Right cardiac atrium (tissue), 5 donors: ENCODE measurements at places on chromosomes 16 and 17. TPM values are rescaled to one million over a fixed set of nuclear protein-coding genes. Genes with fewer than 3 reads are reported as not detected.

Gene KIF1C
- total RNA-seq, result 595 TPM

Gene FOXC2
- 3.7 TPM for total RNA-seq

Gene CAMKK1
- 4.2 TPM for total RNA-seq

Gene PPL
- total RNA-seq, result 11.6 TPM

Gene CES3
- total RNA-seq, result 0.88 TPM

Gene CTRL
- total RNA-seq, result 0.37 TPM

Gene ADAMTS18
- total RNA-seq, result not detected

Gene ITGAD
- not detected for total RNA-seq

Gene RGS9
- total RNA-seq, result 4.8 TPM

Gene CDH11
- 26.8 TPM for total RNA-seq

Gene NLRC5
- 9.9 TPM for total RNA-seq

Gene NPIPA8
- total RNA-seq, result 0.53 TPM

Gene LGALS9B
- total RNA-seq, result not detected

Gene CD79B
- 1.1 TPM for total RNA-seq

Gene ATP2A1
- 0.75 TPM for total RNA-seq

Gene ZSCAN10
- total RNA-seq, result not detected

Gene ITGAL
- total RNA-seq, result 0.82 TPM

Gene HYDIN
- total RNA-seq, result 1.5 TPM

Gene DDX52
- 15.9 TPM for total RNA-seq

Gene KIF19
- 0.38 TPM for total RNA-seq

Gene GJD3
- 0.91 TPM for total RNA-seq

Gene LCAT
- 15.0 TPM for total RNA-seq

Gene PPY
- not detected for total RNA-seq

Gene NPIPA7
- 2.2 TPM for total RNA-seq

Gene PRSS21
- not detected for total RNA-seq

Gene AXIN2
- 27.3 TPM for total RNA-seq

Gene ABI3
- 11.4 TPM for total RNA-seq

Gene CCL14
- total RNA-seq, result 27.2 TPM

Gene CPNE7
- not detected for total RNA-seq

Gene ZNF629
- 22.9 TPM for total RNA-seq

Gene TBC1D3I
- total RNA-seq, result 0.45 TPM

Gene FAAP100
- 14.6 TPM for total RNA-seq

Gene PLEKHG4
- 2.4 TPM for total RNA-seq

Gene CBLN1
- total RNA-seq, result 5.0 TPM

Gene RNF167
- 85.3 TPM for total RNA-seq

Gene EEF2K
- 28.8 TPM for total RNA-seq

Gene IGF2BP1
- not detected for total RNA-seq

Gene MMP15
- 68.6 TPM for total RNA-seq

Gene NHLRC4
- total RNA-seq, result 0.62 TPM

Gene HBA1
- 53.4 TPM for total RNA-seq

Gene RNF227
- 2.1 TPM for total RNA-seq

Gene MIEF2
- 20.6 TPM for total RNA-seq

Gene ARL5C
- not detected for total RNA-seq

Gene SLC47A1
- 1.6 TPM for total RNA-seq

Gene TUBB3
- 1.1 TPM for total RNA-seq

Gene MYADML2
- 0.51 TPM for total RNA-seq

Gene DOK4
- total RNA-seq, result 15.1 TPM

Gene TEKT5
- total RNA-seq, result not detected

Gene ADCY9
- total RNA-seq, result 30.8 TPM

Gene CASKIN1
- 10.1 TPM for total RNA-seq

Gene CCDC43
- 24.4 TPM for total RNA-seq

Gene ETV4
- total RNA-seq, result not detected

Gene KRTAP4-6
- not detected for total RNA-seq

Gene SGCA
- 127 TPM for total RNA-seq

Gene CD300A
- 5.6 TPM for total RNA-seq

Gene CLEC19A
- not detected for total RNA-seq

Gene SLC6A2
- not detected for total RNA-seq

Gene KATNIP
- 11.7 TPM for total RNA-seq
